ENCODE measurements at places on chromosomes 1 and 21.

- DNase-seq: no peak
Measured at GRCh38 chr1:24743404-24744211, 1.6 kb upstream of the CLIC4 start.

DNA sequence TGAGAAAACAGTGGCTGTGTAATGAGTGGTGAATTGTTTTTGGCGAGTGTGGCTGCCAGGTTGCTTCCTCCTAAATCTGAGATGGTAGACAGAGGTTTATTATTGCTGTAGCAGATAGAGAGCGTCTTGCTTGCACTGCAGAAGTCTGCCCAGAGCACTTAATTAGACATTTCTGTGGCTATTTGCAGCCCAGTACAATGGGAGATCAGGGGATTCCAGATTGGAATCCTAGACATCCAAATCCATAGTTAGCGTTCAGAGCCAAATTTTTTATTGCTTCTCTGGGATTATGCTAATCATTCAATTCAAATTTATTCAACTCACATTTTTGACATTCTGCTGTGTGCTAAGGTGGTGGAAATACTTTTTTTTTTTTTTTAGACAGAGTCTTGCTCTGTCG lies 30.0 kb downstream of the KIF26B start:
- DNase-seq: no peak

DNA sequence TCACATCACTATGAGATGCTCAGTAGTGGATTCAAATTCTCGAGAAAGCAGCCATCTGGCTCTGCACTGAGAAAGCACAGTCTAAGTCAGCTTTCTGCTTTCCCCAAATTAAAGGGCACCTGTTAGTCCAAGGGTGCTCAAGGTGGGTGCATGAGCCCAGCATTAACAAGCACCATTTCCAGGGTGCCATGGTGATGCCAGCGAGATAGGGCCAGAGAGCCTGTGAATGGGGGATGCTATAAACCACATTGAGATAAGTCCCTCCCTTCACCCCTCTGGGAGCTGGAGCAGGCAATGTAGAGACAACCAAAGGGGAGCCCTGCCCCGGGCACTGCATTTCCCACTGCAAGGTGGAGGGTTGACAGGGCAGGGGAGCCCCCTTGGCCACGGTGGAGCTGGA lies 568.2 kb downstream of the AJAP1 start:
- no peak for DNase-seq

DNA sequence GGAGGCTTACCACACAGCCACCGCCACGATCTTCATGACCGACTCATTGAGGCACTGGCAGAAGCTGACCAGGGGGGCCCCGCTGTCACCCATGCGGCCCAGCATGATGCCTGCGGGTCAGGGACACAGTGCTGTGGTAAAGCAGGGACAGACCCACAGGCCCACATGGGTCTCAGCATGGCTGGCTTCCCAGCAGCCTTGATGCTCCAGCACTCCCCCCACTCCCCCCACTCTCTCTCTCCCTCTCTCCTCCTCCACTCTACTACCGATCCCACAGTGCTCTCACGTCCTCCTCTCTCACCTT lies 31.4 kb downstream of the PODN start:
- no peak for DNase-seq

- no peak for DNase-seq
Measured at GRCh38 chr1:42961312-42962091, 2.8 kb upstream of the SLC2A1 start.

DNA sequence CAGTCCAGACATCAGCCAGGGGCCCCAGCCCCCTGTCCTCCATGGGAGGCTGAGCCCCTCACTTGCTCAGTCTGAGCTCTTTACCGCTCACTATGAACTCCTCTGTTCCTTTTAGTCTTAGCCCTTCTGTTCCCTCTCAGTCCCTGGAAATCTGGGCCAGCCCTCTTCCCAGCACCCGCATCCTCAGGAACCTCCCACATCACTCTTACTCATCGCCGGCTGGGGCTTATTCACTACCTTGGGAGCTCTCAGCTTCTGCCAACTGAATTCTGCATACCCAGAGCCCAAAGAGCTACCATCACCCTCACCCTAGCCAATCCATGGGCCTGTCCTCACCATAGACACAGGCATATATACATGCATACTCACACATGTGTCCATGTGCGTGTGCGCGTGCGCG lies 11.5 kb downstream of the KNCN start:
- DNase-seq: no peak

DNA sequence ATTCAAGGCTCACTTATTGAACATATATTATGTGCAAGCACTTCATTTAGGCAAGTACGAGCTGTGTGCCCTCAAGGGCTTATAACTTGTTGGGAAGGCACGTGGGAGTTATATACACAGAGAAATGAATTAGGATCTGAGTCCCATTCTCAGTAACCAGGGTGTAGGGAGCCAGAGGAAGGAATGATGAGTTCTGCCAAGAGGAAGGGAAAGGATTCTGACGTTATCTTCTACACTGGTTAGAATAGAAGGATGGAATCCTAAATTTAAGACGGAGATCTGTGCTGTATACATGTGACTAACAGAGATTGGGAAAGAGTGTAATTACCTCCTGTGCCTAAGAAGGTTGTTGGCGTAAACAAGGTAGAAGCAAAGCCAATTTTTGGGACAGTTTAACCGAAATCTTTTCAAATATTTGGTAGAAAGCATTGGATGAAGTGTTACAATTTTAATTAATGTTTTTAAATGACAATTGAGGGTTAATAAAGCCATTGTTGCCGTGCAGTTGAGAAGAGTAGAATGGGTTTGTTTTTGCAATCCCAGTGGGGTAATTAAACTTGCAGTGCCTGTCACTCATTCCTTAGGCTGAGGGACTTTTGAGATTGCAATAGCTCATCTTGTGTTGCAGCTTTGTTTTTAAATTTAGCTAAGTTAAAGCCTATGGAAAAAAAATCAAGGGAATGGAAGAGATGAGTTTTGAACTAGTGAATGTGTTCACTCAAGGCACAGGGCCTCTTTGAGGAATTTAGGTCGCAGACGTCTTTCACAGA lies 177.2 kb downstream of the NFIA start:
- no peak for DNase-seq

GRCh38 chr1:200885623-200886402 lies 8.9 kb upstream of the INAVA start:
- DNase-seq: no peak

- no peak for DNase-seq
Measured at GRCh38 chr1:229753764-229754551, 127.9 kb downstream of the URB2 start.

GRCh38 chr1:211808475-211808874 lies 22.1 kb downstream of the LPGAT1 start:
- no peak for DNase-seq

DNA sequence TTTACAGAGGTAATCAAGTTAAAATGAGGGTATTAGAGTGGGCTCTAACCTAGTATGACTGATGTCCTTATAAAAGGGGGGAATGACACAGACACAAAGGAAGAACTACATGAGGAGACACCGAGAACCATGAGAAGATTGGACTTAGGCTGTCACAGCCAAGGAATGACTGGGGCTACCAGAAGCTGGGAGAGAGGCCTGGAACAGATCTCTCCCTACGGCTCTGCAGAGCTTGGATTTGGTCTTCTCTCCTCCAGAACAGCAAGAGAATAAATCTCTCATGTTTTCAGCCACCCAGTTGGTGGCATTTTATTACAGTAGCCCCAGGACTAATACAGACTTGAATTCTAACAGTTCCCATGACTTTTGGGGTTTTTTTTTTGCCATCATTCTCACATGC lies 110.8 kb downstream of the PSMG1 start:
- DNase-seq: no peak

DNA sequence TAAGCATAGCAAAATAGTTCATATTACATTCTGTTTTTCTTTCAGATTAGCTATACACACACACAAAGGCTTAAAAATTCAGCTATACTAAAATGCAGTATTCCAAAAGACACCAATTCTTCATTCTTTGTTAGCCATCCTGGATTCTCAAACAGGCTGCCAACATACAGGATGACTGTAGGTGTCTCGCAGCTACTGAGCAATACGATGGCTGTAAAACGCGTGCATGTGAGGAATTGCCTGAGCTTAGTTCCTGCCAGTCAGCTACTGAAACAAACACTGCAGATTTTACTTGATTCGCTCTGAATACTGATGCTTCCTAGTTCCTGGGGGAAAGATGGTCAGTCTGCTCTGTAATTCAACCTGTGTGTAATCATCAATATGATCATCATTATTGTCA lies 24.7 kb upstream of the HMGN1 start:
- no peak for DNase-seq

GRCh38 chr1:115107516-115108260 lies 18.4 kb upstream of the TSPAN2 start:
- DNase-seq: no peak

DNA sequence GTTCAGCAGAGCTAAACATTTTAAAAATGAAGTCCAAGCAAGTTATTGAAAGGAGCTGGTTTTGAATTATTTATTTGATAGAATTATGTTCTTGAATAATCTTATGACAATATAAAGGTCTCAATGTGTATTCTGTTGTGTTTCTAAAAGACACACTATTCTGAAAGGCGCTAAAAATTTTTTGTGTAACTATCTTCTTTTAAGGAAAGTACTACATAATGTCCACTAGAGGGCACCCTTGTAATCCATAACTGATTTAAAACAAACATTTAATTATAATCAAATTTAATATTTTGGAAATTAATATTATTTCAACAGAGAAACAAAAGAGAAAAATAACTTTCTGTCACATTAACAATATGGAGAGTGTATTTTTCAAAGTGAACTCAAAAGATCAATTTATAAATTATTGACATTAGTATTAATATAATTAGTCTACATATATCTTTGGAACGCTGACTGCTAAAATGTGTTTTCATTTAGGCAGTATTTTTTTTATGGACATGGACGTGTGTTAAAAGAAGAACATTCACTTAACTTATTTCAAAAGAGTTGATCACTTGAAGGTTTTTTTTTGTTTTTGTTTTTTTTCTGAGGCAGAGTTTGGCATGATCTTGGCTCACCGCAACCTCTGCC lies 248.4 kb downstream of the DENND1B start:
- DNase-seq: no peak

DNA sequence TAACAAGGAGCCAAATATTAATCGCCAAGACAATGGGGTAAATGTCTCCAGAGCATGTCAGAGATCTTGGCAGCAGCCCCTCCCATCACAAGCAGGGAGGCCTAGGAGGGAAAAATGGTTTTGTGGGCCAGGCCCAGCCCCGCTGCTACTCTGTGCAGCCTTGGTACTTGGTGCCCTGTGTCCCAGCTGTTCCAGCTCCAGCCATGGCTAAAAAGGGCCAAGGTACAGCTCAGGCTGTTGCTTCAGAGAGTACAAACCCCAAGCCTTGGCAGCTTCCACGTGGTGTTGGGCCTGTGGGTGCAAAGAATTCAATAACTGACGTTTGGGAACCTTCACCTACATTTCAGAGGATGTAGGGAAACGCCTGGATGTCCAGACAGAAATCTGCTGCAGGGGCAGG lies 10.4 kb downstream of the UBE2G2 start:
- no peak for DNase-seq

DNA sequence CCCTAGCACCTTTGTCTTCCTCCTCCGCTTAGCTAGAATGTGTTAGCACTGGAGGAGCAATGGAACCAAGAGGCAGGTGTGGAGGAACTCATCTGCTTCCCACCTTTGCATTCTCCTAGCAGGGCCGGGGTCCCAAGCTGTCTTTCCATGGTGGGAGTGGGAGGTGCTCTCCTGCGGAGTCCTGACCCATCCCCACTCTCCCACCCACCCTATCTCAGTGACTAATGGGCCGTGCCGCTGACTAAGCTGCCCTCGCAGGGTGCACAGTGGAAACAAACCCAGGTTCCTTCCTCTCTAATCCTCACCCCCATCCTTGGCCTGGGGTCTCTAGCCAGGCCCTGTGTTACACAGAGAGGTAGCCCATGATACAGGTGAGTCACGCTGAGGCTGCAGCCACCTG lies 177.5 kb downstream of the HIVEP3 start:
- DNase-seq: no peak

DNA sequence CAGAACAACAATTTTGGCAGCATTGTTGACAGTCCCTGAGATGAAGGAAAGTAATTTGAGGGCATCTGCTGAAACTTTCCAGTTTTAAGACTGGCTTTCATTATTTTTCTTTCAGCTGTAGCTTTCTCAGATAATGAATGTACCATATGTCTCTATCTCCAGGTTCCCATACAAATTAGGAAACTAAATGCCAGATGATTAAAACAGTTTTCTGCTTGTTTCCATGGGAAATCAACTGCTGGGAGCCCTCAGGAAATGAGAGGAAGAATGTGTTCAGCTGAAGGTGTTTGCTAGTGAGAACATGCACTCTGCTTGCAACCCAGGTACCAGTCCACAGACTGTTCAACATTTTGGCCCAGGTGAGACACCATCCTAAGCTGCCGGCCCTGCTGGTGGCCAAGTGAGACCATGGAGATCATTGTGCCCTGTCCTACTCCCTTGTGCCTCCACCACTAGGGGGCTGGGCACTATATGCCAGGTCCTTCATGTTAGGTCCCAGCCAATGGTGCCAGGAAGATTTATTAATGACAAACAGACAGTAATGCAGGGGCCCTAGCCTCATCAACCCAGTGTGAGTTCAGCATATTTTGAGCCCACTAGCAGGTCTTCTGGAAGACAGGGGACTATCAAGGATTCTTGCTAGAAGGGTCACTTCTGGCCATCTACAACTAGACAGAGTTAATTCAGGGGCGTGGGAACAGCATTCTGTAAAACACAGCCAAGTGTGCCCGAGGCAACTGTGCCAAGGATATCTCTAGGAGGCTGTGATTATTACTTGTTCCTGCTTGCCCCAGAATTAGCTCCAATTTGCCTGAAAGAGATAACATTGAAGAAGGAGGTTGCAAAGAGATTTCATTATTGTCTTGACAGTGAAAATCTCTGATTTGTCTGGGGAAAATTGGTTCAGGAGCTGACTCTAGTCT lies 17.0 kb upstream of the LRRC8C start:
- no peak for DNase-seq

DNA sequence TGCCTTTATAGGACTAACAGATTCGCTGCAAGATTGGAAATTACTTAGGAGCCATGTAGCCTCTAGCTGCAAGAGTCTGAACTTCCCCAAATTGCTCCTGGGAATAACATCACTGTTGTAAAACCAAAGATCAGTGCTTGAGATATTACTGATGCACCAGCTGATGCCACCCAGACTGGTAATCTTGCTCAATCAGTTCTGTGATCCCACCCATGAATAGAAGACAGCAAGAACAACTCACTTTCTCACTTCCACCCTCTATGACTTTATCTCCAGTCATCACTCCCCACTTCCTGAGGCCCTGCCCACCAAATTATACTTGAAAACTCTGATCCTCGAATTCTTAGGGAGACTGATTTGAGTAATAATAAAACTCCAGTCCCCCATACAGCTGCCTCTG lies 1011.1 kb downstream of the PLA2G4A start:
- DNase-seq: no peak

- no peak for DNase-seq
Measured at GRCh38 chr1:1022302-1023009, 2.5 kb downstream of the AGRN start.

- no peak for DNase-seq
Measured at GRCh38 chr1:25649505-25650288, 33.1 kb downstream of the MAN1C1 start.
